MCF 10A (cell line): ENCODE measurements at places on chromosomes 2 and 18. TPM values are rescaled to one million over a fixed set of nuclear protein-coding genes. Genes with fewer than 3 reads are reported as not detected.
A peak's percentile ranks its signal among the peaks of the same experiment; 100 is the strongest.

- DNase-seq: peak; percentile 89
These were observed 5.5 kb downstream of the NHEJ1 start for GRCh38 chr2:219155054-219155644.

MYO5B gene
- total RNA-seq: 25.9 and 26.7 TPM in 2 replicates

DNA sequence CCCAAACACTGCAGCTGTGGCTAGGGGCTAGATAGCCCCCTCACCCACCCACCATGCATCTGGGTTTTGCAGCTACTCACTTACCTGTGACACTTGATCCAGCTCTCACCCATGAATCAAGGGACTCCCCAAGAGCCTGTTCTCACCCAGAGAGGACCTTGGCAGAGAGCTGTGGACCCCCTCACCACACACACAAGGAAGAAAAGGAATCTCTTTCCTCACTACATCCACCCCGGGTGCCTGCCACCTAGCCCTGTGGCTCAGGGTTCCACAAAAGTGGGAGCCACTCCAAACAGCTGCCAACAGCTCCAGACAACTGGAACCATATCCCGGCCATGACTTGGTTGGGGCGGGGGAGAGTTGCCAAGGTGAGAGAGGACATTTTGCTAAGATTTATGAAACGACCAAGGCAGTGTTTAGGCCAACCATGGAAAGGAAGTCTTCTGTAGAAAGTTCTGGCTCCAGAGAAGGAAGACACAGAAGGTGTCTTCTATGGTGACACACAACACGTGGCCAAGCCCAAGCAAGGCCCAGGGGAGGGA lies 522.1 kb upstream of the RAB6C start:
- no peak for DNase-seq

DNA sequence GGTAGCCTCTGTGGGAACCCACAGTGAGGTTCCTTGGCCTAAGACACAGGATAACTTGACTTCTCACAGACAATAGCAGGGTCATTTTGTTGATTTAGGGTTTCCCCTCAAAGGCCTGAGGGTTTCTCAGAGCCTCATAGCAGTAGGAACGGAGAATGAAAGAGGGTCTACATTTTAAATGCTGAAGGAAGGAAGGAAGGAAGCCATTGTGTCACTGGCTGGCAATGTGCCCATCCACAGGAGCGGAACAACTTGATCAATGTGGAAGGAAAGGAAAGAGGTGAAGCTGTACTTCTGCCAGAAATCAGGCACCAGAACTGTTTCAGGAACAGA lies 5.1 kb downstream of the IL1B start:
- no peak for DNase-seq

KLHL29 gene
- total RNA-seq: 36.3 and 43.1 TPM in 2 replicates

GRCh38 chr2:134982603-134983002 lies 64.0 kb downstream of the CCNT2 start:
- DNase-seq: no peak

DNA sequence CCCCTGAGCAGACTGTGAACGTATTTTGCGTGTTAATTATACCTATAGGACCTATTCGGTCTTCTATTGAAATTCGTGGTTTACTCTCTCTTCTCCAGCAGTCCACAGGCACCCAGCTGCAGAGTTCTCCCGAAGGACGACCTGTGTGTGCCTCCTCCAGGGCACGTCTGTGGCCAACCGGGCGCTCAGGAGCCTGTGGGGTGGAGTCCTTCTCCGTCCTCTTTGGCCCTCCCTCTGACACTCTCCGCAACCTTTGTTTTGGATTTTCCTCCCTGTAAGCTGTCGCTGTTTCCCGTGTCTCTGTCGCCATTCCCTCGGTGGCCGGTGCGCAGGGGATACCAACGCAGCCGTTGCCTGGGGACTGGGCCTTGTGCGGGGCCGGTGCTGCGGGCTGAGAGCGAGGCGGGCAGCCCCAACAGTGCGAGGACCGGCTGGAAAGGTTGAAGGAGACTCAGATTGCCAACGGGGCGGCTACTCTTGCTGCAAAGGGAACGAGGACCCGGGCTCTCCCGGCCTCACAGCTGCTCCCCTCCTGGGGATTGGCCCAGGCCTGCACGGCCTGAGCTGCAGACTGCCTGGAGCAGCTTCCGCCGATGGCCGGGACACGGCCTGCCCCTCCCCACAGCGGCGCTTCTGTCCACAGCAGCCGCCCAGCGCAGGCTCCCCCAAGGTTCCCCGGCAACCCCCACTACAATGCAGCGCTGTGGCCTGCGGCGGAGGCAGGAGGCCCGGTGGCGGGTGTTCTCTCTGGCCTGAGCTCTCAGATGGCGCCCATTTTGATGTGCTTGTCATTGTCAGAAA lies 221.0 kb downstream of the MTX2 start:
- DNase-seq: no peak

- DNase-seq: no peak
These were observed 18.8 kb downstream of the CDH2 start for GRCh38 chr18:28158083-28158581.

- no peak for DNase-seq
These were observed 50.0 kb downstream of the TRPM8 start for GRCh38 chr2:233967164-233967563.

GRCh38 chr2:238431456-238431855 lies 4.7 kb downstream of the ASB1 start:
- no peak for DNase-seq

- DNase-seq: no peak
These were observed 15.1 kb upstream of the NMUR1 start for GRCh38 chr2:231545105-231545902.

GRCh38 chr18:65990944-65991708 lies 240.3 kb downstream of the CDH7 start:
- peak; percentile 4 for DNase-seq

MOGAT1 gene
- total RNA-seq: not detected in 2 replicates

DNA sequence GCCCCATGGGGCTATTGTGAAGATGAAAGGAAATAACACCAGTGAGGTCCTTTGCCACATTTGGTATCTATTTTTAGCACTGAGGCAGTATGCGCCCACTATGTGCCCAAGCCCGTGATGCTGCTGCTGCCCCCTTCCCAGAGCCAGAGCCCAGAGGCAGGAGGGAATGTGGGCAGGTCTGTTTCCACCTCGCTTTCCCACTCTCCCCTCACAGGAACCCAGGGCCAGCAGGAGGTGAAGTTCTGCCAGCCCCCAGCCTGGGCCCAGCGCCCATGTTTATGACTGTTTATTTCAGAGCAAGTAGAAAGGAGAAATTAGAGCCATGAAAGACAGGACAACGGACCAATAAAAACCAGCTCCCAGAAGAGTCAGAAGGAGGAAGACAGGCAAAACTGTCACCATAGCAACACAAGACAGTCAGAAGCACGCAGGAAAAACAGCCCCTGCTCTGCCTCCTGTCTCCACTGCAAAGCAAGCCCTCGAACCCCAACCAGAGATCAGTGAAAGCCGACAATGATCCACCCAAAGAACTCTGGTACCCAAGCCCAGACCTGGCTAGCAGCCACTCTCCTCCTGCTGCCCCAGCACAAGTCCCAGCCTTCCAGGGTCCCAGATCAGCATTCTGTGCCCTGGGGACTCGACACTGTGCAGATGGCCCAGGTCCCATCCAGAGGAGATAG lies 1.4 kb downstream of the CYRIA start:
- no peak for DNase-seq

DNA sequence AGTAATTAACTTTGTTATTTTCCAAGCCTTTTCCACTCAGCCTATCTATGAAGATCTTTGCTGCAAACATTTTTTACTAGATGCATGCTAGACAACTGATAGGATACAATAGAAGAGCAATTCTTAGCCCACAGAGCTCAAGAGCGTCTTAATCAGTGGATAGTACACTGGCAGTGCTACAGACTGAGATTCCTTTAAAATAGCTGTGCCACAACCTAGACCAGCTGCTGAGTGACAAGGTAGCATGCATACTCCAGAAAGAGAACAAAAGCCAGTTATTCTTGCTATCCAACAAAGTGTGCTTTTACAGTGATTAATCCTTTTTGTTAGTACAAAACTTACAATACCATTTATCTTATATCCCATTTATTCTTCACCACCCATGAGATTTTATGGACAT lies 507.9 kb upstream of the SYT4 start:
- no peak for DNase-seq

SKOR2 gene
- not detected in 2 replicates for total RNA-seq

GREB1L gene
- total RNA-seq: 9.4 and 11.0 TPM in 2 replicates

GRCh38 chr2:144343145-144343544 lies 176.8 kb downstream of the ZEB2 start:
- no peak for DNase-seq

NXPH2 gene
- not detected in 2 replicates for total RNA-seq

FKBP1B gene
- 1.7 and 1.8 TPM in 2 replicates for total RNA-seq

- no peak for DNase-seq
These were observed 196.0 kb upstream of the RAB12 start for GRCh38 chr18:8413189-8413588.

ABHD1 gene
- not detected in 2 replicates for total RNA-seq

DNA sequence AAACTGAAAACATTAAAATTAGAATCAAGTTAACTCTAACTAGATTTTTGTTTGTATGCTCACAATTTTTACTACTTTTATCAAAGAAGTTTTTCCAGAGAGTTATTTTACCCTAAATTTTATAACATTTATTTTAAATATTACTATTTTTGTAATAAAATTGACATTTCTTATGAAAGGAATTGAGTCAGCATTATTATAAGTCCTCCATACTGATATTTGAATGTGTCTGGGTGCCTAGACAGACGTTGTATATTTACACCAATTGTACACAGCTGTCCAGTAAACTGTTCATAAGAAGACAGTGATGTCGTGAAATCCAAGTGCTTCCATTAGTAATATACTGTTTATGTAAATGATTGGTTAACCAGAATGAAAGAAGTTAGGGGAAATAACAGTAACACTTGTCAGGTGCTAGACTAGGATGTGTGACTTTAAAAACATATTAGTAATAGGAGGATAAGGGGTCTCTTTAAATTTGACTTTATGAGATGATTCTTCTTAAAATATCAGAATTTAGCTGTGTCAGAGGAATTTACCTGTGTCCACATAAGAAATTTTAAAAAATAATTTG lies 73.7 kb downstream of the TANK start:
- no peak for DNase-seq

GRCh38 chr18:42185486-42185885 lies 230.5 kb downstream of the PIK3C3 start:
- DNase-seq: no peak

FSIP2 gene
- total RNA-seq: 0.12 and 0.20 TPM in 2 replicates

LYG1 gene
- total RNA-seq: 0.42 and 1.2 TPM in 2 replicates

UPP2 gene
- not detected in 2 replicates for total RNA-seq

- no peak for DNase-seq
These were observed 260.5 kb upstream of the RASGRP3 start for GRCh38 chr2:33215983-33216382.

GRCh38 chr2:201058914-201059313 lies 12.6 kb downstream of the HYCC2 start:
- no peak for DNase-seq

IL18R1 gene
- total RNA-seq: 3.5 and 6.7 TPM in 2 replicates

DNA sequence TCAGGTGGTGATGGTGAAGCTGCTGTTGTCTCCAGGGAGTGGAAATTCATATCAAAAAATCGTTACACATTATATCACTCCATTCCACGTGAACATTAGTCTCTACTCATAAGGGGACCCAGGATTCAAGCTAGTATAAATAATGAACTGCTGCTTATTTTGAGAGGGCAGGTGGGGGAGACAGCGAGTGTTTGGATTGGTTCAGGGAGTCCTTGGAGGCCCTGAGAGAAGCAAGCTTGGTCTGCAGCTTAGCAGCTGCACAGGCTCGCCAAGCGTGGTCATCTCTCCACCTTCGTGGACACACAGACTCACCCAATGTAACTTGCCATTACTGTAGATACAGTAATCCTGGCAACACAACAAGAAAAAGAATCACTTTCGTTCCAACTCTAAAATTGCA lies 177.6 kb downstream of the ZNF521 start:
- DNase-seq: no peak

DNA sequence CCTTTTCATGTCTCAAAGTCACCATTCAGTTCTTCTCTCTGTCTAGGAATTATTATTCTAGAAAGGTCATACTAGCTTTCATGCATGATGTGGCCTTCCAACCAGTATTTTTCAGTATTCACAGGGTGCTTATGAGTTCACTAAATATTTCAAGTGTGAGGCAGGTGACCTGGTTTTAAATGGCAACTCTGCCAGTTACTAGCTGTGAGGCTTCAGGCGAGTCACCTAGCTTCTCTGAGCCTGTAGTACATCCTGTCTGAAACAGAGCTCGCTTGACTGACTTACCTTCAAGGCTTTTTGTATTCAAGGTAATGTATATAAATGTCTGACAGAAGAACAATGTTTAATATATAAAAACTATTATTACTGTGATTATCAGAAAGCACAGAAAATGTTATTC lies 19.4 kb upstream of the ACVR1 start:
- no peak for DNase-seq

KCNF1 gene
- total RNA-seq: not detected in 2 replicates

DNA sequence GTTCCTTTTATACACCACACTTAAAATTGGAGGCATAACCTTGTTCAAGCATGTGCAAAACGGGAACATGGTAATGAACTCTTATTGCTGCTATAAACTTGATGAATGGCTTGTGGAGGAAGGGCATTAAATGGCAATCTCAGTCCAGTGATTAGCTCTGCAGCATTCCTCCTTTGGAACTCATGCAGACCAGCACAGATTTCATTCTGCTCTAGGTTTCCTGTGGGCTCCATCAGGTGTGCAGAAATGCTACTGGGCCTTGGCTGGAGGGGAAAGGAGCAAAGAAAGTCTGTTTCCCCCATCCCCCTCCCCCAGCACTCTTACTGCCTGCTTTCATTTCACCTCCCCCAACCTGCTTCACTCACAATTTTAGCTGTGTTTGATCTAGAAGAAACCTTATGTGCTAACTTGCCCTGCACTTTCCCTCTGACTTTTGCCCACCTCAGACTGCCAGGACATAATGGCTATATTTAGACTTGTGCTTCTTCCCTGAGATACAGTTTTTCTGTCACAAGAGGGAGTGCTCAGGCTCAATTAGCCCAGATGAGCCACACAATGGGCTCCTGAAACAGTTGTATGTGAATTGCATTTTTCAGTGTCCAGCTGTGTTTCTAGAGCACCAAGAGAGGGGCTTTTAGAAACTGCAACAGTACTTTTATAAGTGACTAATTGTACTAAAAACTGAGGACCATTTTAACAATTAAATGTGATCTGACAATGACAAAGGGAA lies 109.8 kb downstream of the FSHR start:
- DNase-seq: peak; percentile 10

DNA sequence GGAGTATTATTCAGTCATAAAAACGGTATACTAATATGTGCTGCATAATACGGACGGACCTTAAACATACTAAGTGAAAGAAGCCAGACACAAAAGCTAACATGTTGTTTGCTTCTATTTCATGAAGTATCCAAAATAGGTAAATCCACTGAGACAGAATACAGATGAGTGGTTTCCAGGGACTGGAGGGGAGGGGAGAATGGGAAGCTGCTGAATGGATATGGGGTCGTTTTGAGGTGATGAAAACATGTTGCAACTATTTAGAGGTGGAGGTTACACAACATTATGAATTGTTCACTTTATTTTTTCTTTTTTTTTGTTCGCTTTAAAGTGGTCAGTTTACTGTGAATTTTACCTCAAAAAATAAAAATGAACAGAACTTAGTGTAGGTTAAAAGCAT lies 52.9 kb downstream of the RAB10 start:
- DNase-seq: no peak
